ENCODE measurements at places on chromosomes 13 and 19.

- DNase-seq: no peak
Observed at GRCh38 chr19:42098781-42099180, 22.8 kb downstream of the ZNF574 start.

DNA sequence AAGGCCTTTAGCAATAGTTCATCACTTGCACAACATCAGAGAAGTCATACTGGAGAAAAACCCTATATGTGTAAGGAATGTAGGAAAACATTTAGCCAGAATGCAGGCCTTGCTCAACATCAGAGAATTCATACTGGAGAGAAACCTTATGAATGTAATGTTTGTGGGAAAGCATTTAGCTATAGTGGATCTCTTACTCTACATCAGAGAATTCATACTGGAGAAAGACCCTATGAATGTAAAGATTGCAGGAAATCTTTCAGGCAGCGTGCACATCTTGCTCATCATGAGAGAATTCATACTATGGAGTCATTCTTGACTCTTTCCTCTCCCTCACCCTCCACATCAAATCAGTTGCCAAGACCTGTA is 19.8 kb downstream of the ZNF583 start:
- no peak for DNase-seq

DNA sequence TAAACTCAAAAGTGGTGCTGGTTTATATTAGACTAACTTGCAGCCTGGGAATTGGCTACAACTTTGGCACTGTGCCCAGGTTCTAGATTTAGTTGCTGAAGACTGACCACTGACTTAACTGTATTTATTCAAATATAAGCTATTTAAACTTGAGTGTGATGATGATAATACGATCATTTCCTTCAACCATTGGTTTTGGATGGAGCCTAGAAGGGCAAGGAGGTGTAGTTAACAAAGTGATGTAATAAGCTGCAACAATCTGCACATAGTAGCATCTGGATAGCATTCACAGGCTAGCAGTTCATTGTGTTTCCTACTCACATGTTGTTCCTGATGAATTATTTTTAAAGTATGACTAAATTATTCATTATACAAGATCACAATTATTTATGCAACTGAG is 55.2 kb upstream of the DACH1 start:
- no peak for DNase-seq

GRCh38 chr13:95403349-95404140 is 102.3 kb upstream of the ABCC4 start:
- no peak for DNase-seq

DNA sequence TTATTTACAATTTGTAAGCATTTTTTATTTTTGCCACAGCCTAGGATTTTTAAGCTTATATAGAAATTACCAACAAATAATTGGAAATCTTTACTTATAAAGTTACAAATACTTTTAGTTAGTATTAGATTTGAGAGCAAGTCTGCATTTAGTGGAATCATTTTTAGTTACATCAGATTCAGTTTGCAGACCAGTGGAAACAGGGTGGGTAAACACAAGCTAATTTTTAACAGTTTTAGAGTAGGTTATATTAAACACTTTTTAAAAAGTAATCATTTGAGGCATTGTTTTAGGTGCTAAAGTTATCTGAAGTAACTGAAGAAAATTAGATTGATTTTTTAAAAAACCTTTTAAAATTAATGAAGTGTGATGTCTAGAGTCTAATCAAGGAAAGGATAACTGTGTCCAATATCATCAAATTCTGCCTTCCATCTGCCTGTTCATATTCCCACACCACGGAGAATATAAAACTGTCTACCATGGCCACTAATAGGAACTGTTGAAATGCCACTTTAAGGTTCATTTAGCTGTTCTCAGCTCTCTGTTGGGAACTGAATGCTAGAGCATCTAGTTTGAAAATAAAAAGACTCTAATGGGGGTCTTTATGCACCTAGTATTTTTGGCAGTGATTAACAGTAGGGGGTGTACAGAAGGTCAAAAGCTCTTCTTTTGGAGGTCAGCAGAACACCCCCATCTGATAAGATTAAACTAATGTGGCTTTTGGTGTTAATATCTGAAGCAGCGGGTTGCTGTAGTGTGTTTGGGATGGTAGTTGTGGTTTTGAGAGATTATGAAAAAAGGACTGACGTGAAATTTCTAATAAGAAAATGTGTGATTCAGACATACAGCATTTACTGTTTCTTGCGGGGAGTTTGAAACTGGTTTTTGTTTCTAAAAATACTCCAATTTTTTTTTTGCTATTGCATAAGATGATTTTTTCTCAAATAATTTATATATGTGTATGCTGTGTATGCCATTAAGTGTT is 66.5 kb downstream of the NDFIP2 start:
- DNase-seq: no peak

- no peak for DNase-seq
Observed at GRCh38 chr19:46018729-46019251, 4.1 kb downstream of the PGLYRP1 start.

GRCh38 chr19:50882188-50882587 is 8.9 kb downstream of the KLK2 start:
- no peak for DNase-seq

DNA sequence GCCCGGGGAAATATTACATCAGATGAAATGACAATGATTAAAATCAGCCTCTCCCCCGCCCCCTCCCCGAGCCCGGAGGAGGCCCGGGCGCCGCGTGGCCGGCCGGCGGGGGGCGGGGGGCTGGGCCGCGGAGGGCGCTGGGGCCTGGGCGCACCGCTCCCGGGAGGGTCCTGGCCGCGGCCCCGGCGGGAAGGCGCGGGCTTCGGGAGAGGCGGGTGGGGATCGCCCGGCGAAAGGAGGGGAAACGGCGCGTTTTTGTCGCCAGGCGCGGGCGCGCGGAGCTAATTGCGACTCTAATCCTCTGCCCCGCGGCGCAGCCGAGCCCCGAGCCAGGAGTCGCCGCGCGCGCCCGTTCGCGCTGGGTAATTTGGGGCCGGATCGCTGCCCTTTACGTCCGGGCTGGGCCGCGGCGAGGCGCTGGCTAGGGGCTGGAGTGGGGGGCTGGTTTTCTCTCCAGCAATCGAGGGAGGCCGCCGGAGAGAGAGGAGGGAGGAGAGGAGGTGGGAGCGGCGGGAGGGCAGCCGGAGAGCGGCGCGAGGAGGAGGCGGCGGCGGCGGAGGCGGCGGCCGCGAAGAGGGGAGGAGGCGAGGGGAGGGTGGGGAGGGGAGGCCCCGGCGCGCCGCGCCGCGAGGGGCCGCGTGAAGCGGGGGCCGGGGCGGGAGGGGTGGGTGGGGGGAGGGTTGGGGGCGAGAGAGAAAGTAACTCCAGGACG is at the start of gene KCTD15:
KCTD15 (plus strand) TSS at position 707 of the 712 bp plus-strand sequence. CDS start 3,585 bp downstream, outside the sequence.
- no peak for DNase-seq

GRCh38 chr13:95579303-95579702 is 26.8 kb downstream of the CLDN10 start:
- no peak for DNase-seq

DNA sequence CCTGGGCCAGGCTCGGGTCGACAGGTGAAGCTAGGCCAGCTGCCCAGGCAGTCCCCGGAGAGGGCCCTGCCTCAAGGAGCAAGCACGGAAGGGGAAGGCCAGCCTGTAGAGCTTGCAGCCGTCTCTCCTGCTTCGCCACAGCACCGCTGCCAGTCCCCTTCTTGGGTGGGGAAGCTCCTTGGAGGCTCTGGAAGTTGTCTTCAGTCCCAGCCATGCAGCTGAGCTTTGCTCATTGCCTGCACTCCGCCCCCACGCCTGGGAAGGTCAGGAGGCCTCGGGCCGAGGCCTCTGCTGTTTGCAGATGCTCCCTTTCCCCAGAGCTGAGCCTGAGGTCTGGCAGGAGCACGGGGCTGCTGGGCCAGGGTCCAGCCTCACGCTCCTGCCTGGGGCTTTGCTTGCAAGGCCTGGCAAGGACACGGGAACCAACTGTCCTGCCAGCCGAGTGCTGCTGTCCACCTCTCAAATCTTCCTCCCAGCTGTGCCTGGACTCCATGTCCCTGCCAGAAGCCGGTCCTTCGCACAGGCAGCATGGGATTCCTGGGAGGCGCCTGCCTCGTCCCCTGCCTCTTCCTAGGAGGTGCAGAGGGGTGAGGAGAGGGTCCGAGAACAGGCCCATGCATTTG is 13.3 kb downstream of the PLEKHF1 start:
- no peak for DNase-seq

DNA sequence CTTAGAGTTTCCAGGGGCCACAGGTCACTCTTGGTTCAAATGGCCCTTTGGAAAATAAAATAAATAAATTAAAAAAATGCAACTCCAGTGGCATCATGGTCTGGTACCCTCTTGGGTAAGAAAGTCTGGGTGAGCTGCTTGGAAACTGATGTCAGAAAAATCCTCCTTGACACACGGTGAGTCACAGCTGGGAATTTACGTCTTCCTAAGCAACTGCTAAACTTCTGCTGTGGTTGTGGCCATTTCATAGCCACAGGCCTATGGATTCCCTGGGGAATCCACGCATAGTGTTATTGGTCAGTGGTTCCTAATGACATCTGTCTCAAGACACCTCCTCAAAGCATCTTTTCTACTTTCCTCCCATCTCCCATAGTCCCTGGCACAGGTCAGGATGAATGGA is 220.8 kb downstream of the COG6 start:
- DNase-seq: no peak

- no peak for DNase-seq
Observed at GRCh38 chr13:24050292-24050711, 110.2 kb upstream of the SPATA13 start.

GRCh38 chr13:67437244-67437643 is 207.1 kb upstream of the PCDH9 start:
- DNase-seq: no peak

DNA sequence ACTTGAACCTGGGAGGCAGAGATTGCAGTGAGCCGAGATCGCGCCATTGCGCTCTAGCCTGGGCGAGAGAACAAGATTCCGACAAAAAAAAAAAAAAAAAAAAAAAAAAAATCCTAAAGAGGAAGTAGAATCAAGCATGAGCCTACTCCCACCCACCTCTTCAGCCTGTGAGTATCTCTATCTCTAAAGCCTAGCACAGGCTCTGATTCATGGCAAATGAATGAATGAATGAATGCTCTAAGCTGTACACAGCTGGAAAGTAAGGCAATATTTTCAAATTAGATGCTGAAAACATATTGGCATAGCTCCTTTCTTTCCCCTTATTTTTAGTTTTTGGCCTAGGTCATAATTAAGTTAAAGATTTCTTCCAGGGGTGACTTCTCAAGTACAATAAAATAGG is 35.7 kb upstream of the FAM216B start:
- DNase-seq: no peak

- DNase-seq: no peak
Observed at GRCh38 chr13:50693727-50694126, 149.8 kb downstream of the DLEU7 start.

DNA sequence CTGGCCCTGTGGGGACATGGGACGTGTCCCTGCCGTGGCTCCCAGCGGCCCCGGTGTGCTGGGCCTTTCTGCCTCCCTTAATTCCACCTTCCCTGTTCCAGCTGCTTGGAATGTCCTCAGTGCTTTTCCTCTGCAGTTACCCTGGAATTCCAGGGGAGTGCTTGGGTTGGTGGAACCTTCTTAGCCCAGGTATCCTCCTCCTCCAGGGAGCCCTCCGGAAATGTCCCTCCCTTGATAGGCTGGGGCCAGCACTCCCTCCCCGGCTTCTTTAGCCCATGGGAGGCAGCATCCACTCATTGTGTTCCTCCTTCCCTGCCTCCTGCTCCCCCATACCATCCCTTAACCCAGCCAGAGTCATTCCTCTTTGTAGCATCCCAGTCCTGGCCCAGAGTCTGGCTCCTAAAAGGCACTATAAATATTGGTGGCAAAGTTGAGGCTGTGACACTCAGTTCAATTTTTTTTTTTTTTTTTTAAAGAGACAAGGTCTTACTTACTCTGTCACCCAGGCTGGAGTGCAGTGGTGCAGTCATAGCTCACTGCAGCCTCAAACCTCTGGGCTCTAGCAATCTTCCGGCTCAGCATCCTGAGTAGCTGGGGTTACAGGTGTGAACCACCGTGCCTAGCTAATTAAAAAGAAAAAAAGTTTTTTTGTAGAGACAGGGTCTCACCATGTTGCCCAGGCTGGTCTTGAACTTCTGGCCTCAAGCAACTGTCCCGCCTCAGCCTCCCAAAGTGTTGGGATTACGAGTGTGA is 13.7 kb upstream of the SLC7A10 start:
- no peak for DNase-seq

GRCh38 chr19:45352914-45353796 is 12.6 kb downstream of the KLC3 start:
- no peak for DNase-seq

GRCh38 chr13:40168425-40169166 is 497.8 kb downstream of the FOXO1 start:
- DNase-seq: no peak

- DNase-seq: no peak
Observed at GRCh38 chr19:47141695-47142094, 11.1 kb downstream of the SAE1 start.

DNA sequence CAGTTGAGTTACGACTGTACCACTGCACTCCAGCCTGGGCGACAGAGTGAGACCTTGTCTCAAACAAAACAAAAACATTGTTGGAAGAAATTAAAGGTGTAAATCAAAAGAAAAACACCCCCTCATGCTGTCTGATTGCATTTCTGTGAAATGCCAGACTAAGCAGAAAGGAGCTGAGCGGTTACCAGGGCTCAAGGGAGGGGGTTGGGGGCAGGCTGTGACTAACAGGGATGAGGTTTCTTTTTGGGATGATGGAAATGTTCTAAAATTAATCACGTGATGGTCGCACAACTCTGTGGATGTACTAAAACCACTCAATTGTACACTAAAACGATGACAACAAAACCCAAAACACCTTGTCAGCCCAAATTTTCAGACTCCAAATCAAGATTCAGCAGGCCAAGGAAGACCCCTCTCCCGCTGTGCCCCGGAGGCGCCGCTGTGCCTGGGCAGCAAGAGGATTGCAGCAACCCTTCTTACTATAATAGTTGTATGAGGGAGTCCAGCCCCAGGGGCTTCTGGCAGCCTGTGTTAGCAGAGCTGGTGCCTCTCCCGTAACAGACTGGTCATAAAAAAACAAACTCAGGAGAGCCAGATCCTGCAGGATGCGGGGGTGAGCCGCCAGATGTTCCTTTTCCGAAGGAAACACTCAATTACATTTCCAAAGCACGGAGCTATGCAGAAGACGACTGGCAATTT is 20.9 kb downstream of the CAPS start:
- no peak for DNase-seq

DNA sequence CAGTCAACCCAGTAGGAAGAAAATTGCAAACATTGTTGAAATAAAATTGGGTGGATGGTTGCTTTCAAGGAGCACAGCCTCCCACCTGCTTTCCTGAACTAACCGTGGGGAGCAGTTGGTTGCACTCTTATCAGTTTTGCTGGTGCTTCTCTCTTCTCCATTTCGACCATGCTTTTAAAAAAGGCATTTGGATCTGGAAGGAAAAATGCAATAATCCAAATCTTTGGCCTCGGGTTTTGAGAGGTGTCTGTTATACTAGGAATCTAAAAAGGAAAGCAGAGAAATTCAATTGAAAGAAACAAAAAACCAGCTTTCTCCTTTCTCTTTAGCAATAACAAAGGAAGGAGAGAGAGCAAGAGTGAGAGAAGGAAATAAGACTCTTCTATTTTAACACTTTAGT is 113.6 kb upstream of the ARGLU1 start:
- DNase-seq: no peak

- no peak for DNase-seq
Observed at GRCh38 chr13:111312944-111313590, 7.4 kb upstream of the TEX29 start.

All from CD4-positive, alpha-beta T cell treated with Interleukin-1 beta for 1 hour (primary cell).